ENCODE measurements at places on chromosomes 2 and 18.

GRCh38 chr2:184685999-184686841, 87.9 kb downstream of the ZNF804A start:
- DNase-seq, result no peak

DNA sequence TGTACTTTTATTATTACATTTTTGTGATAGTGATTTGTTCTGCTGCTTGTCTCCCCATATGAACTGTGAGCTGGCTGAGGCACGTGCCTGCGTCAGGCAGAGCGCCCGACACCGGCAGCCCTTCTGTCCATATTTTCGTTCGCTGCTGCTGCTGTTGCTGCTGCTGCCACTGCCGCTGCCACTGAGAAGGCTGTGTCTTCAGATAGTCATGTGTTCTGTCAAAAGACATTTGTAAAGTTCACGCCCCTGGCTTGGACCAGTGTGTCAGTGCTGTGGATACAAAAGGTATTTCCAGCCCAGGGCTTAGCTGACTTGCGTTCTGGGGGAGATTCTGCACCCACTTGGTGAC, 47.0 kb downstream of the TWIST2 start:
- no peak for DNase-seq

DNA sequence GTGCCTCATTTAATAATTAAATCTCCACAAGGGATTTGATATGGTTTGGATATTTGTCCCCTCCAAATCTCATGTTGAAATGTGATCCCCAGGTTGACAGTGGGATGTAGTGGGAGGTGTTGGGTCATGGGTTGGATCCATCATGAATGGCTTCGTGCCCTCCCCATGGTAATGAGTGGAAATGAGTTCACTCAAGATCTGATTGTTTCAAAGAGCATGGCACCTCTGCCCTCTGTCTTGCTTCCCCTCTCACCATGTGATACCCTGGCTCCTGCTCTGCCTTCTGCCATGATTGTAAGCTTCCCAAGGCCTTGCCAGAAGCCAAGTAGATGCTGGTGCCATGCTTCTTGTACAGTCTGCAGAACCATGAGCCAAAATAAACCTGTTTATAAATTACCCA, 15.0 kb upstream of the RAB27B start:
- no peak for DNase-seq

- no peak for DNase-seq
These were observed 773.5 kb downstream of the CNTNAP5 start for GRCh38 chr2:124798551-124798950.

DNA sequence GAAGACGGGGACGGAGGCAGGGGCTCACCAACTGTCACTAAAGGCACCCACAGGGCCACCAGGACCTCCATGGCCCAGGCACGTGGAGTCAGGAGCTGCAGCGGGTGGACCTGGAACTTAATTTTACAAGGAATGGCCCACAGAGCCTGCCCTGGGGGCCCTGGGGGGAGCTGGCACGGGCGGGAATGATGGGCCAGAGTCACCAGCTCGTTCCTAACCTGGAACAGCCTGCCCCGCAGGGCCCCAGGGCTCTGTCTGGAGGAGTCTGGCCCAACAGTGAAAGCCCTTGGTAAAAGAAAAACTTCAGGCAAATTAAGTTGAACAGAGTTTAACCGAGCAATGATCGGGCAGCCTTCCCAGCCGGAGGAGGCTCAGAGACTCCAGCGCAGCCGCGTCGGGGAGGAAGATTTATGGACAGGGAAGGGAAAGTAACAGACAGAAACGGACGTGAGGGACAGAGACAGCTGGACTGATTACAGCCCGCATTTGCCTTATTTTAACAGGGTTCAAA, 118.4 kb upstream of the TMEM18 start:
- DNase-seq, result no peak

DNA sequence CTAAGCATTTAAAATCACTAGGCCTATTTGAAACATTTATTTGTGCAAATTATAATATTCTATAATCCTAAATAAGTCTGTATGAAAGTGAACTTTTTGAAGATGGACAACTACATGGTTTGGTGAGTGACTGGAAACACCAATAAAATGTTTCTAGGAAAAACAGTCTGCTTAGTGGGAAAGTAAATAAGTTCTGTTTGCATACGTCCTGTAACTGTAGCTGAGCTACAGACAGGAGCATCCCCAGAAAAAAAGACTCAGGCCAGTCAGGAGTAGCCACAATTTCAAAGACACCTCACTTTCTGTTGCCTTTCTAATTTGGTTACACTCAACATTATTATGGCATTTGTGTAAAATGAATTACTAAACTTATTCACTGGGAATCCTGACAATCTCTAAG, 28.4 kb upstream of the KCNJ3 start:
- DNase-seq, result no peak

DNA sequence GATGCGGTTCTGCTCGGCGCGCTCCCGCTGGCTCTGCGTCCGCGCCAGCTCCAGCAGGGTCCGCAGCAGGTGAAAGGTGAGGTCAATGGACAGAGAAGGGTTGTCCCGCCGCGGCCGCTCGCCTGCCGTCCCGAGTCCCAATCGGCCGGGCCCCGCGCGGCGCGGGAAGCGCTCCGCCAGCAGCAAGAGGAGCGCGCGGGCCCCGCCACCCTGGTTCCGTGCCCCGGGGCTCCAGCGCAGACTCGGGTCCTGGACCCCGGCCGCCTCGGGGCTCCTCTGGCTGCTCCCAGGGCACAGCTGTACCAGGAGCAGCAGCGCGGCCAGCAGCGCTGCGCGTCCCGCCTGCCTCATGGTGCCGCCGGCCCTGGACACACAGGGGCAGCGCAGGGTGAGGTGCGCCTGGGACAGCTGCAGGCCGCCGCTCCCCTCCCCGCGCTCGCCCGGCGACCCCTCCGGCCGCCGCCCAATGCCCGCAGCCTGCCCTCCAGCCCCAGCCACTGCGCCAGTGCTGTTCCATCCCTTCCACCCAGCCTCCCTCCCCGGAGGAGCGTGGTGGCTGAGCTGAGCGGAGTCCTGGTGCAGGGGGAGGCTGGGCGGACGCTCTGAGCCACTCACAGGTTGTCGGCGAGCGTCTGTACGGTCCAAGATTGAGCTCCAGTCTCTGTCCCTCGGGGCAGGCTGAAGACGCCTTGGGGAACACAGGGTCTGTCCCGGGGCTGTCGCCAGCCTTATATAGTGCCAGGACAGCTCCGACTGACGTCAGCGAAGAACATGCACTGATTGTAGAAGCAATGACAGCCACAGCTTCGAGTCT, 493 bp downstream of the UCN start:
- DNase-seq, result no peak

GRCh38 chr18:31490387-31490786, 7.6 kb upstream of the DSG2 start:
- no peak for DNase-seq

- DNase-seq, result no peak
These were observed 600.0 kb downstream of the SLC4A3 start for GRCh38 chr2:220227266-220227920.

DNA sequence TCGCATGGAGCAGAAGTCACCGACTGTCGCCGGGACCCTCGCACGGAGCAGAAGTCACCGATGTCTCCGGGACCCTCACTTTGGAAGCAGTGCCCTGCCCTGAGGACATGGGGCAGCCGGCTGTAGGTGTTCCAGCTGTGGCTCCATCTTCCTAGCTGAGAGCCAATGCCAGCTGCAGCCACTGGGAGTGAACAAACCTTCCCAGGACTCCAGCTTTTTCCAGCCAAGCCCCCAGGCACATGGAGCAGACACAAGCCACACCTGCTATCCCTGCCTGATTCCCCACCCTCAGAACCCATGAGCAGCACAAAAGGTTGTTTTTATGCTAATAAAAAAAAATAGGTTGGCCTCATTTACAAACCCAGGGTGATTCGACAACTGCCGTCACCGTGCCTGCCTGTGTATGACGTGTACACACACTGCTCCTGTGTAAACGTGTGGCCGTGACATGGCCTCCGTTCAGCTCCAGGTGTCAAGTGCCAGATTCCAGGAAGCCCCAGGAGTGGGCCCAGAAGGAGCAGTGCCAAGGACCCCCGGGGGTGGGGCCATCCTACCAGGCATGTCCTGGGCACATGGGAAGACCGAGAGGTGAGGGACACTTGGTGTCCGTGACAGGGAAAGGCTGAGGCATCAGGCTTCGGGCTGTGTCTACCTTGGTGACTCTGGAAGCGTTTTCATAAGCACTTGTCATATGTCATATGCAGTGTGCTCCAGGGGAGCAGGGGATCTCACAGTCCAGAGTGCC, 91.5 kb downstream of the EIPR1 start:
- no peak for DNase-seq
